ENCODE measurements at places on chromosomes 4 and X. TPM values are rescaled to one million over a fixed set of nuclear protein-coding genes. Genes with fewer than 3 reads are reported as not detected.
A peak's percentile ranks its signal among the peaks of the same experiment; 100 is the strongest.

Gene TCEAL1
- total RNA-seq = 4.0 TPM

Gene EIF2S3
- 228 TPM for total RNA-seq

DNA sequence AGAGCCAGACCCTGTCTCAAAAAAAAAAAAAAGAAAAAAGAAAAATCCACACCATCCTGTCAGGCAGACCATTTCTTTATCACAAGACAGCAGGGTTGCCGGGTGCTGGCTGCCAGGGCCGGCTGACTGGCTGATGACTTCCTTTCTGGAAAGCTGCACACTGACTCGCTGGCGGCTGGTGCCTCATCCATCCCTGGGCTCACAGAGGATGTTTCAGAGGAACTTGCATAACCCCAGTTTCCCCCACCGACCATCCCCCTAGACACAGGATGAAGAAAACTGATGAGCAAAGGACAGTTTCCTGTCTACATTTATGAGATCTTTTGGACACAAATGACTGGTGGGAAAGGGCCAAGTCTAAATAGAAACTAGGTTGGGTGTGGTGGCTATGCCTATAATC, 14.1 kb downstream of the HPSE start:
- no peaks in the 10 kb centered on the region for H3K4me1 ChIP-seq
- H3K27me3 ChIP-seq = no peaks in the 10 kb centered on the region
- no peak overlapping the region for H3K4me3 ChIP-seq
- DNase-seq = no peak

DNA sequence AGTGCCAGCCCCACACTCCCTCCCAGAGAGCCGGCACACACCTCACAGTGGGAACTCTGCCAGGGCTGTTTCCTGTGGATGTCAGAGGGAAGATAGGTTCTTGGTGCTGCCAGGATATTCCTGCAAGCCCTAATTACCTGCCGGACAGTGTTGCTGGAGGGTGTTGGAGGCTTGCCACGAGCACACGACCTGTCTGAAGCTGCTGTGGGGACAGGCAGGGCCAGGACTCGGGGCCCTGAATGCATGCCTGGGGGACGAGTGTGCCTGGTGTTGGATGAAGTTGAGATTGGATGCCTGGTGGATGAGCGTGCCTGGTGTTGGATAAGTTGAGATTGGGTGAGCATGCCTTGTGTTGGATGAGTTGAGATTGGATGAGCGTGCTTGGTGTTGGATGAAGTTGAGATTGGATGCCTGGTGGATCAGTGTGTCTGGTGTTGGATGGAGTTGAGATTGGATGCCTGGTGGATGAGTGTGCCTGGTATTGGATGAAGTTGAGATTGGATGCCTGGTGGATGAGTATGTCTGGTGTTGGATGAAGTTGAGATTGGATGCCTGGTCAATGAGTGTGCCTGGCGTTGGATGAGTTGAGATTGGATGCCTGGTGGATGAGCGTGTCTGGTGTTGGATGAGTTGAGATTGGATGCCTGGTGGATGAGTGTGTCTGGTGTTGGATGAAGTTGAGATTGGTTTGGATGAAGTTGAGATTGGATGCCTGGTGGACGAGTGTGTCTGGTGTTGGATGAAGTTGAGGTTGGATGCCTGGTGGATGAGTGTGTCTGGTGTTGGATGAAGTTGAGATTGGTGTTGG, 23.2 kb upstream of the UVSSA start:
- H3K27ac ChIP-seq = no peak overlapping the region
- peaks cover 44% of the 10 kb centered on the region for H3K36me3 ChIP-seq
- no peaks in the 10 kb centered on the region for H3K27me3 ChIP-seq
- no peak for DNase-seq

DNA sequence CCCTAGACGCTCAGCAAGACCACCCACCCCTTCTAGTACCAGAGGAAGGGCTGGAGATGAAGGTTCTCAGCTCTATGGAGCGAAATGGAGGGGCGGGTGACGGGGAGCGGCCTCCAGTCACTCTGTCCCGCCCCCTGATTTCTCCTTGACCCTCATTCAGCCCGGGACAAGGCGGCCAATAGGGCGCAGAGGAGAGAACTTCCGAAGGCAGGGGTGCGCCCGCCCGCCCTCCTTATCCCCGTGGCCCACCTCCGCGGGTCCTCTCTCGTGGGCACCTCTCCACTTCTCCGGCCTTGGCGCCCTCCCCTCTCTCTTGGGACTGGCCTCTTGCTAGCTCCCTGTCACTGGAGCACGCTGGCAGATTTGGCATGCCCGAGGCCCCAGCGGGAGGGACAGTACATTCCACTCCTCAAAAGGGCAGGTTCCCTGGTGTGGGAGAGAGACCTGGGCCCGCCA, 1.1 kb upstream of the SEPTIN6 start:
- no peaks in the 10 kb centered on the region for H3K36me3 ChIP-seq
- H3K4me1 ChIP-seq = peaks cover 12% of the 10 kb centered on the region
- DNase-seq = no peak

- H3K36me3 ChIP-seq = no peaks in the 10 kb centered on the region
- DNase-seq = no peak
- H3K4me3 ChIP-seq = no peak overlapping the region
- no peak overlapping the region for H3K27ac ChIP-seq
- no peaks in the 10 kb centered on the region for H3K4me1 ChIP-seq
Measured at GRCh38 chrX:123263270-123263669, 79.2 kb downstream of the GRIA3 start.

Gene CLDN22
- total RNA-seq = not detected

DNA sequence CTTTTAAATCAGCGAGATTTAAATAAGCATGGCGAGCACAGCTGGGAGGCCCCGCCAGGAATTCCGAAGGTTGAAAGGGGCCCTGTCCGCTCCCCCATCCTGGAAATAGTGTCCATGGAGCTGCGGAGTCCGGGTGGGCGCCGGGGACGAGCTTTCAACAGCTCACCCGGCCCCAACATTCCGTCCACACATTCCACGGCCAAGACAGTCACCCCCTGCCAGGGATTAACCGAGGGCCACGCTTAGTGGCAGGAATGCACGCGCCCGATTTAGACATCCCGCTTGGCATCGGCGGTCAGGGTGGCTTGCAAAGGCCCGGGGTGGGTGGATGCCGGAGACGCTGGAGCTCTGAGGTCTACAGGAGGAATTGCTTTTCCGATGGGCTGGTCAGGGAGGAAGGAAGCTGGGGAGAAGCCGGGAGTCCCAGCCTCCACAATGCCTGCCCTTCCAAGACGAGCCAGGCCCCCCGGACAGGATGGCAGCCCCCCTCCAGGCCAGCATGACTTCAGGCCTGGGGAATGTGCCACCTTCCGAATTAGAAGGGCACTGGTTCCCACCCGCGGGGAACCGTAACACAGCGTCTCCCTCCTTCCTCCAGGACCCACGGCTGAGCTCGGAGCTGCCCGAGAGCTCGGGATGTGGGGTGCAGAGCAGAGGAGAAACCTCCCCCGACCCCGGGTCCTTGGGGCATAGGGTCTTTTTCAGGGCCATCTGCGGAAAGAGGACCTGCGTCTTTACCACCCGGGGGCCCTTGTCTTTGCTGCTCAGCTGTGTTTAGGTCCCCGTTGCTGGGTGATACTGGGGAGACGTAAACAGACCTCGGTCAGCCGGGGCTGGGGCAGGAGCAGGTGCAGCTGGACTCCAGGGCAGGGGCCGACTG, 26.9 kb upstream of the PPP2R3B start:
- H3K36me3 ChIP-seq = no peaks in the 10 kb centered on the region
- no peak for DNase-seq
- H3K4me1 ChIP-seq = no peaks in the 10 kb centered on the region
- no peak overlapping the region for H3K4me3 ChIP-seq

DNA sequence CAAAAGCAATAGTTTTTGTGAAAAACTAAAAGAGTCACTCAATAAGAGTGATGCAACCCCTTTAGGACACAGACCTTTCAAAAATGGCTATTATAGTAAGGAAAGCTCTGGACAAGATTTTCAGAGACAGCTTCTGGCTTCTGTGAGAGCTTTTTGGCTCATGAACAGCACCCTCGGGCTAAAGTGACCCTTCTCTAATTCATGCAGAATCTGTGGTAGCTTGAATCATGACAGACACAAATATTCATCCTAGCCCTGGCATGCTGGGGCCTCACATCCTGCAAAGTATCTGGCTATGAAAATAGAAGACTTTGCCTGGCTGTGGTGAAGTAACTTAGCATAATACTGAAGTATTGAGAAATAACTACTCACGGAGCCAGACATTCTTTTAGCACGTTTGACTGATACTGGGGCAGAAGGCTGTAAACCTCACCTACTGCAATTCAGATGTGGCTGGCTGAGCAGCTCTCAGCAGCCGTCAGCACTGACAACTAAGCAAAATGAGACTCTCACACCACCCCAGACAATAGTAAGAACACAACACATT, 327.3 kb downstream of the MAPK10 start:
- no peak for DNase-seq
- no peaks in the 10 kb centered on the region for H3K36me3 ChIP-seq
- H3K27me3 ChIP-seq = no peaks in the 10 kb centered on the region

DNA sequence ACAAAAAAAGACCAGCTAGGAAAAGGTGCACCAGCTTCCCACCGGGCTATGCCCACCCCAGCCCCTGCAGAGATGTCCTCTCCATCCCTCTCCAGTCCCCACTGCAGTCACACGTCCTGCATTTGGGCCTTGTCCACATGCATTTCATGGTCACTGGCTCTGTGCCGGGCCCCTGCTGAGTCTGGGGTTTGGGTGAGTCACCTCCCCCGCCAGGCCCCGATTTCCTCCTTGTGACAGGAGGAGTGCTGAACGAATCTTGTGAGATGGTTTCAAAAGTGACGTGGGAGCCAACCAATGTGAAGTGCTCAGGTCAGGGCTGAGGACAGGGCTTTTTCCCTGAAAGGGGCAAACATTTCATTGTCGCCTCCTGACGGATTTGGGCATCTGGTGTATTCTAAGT, 7.1 kb downstream of the CPZ start:
- DNase-seq = peak; percentile 8
- no peak overlapping the region for H3K27ac ChIP-seq
- no peaks in the 10 kb centered on the region for H3K4me1 ChIP-seq
- no peak overlapping the region for H3K4me3 ChIP-seq

Gene RXFP1
- total RNA-seq = not detected

- DNase-seq = peak; percentile 72
- H3K27ac ChIP-seq = no peak overlapping the region
- H3K36me3 ChIP-seq = no peaks in the 10 kb centered on the region
- H3K27me3 ChIP-seq = peaks cover 7% of the 10 kb centered on the region
Measured at GRCh38 chr4:89598602-89599001, 238.4 kb downstream of the SNCA start.

DNA sequence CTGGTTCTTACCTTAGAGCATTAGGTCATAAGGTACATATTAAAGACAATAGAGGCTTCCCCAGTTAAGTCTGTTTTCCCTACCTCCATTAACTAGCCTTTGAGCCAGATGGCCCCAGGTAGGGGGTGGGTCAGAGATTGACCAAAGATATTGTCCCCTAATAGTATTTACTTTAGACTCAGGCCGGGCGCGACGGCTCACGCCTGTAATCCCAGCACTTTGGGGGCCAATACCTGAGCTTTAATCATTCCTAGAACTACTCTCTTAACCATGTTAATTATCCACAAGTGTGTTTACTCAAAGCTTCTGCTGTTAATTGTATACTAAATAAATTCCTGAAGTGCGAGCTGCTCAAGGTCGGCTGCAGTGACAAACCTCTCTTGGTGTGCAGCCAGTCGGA, 28.0 kb upstream of the AMBN start:
- no peaks in the 10 kb centered on the region for H3K4me1 ChIP-seq
- no peak overlapping the region for H3K27ac ChIP-seq
- H3K36me3 ChIP-seq = no peaks in the 10 kb centered on the region
- DNase-seq = no peak
- H3K4me3 ChIP-seq = no peak overlapping the region

Gene NDP
- total RNA-seq = not detected

Gene MSANTD1
- 2.0 TPM for total RNA-seq

Gene AMER1
- 3.1 TPM for total RNA-seq

Gene PPP2R2C
- not detected for total RNA-seq

GRCh38 chrX:11125060-11125459, 13.9 kb downstream of the HCCS start:
- no peaks in the 10 kb centered on the region for H3K4me1 ChIP-seq
- no peak overlapping the region for H3K27ac ChIP-seq
- peaks cover 28% of the 10 kb centered on the region for H3K36me3 ChIP-seq
- H3K27me3 ChIP-seq = no peaks in the 10 kb centered on the region
- no peak overlapping the region for H3K4me3 ChIP-seq

- no peaks in the 10 kb centered on the region for H3K36me3 ChIP-seq
- no peak overlapping the region for H3K27ac ChIP-seq
- H3K27me3 ChIP-seq = no peaks in the 10 kb centered on the region
- no peaks in the 10 kb centered on the region for H3K4me1 ChIP-seq
- no peak for DNase-seq
Measured at GRCh38 chr4:161320377-161320776, 843.4 kb downstream of the FSTL5 start.

DNA sequence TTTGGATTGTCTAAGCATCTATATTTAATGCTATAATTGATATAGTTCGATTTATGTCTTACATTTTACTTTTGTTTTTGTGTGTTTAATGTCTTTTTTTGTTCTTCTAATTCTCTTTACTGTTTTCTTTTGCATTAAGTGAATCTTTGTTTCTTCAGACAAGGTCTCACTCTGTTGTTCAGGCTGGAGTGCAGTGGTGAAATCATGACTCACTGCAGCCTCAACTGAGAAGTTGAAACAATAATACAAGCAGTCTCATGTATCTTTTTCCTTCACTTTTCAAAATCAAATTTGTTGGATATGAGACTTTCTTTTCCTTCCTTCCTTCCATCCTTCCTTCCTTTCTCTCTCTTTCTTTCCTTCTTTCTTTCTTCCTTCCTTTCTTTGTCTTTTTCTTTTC, 1401.6 kb downstream of the ADGRL3 start:
- no peaks in the 10 kb centered on the region for H3K36me3 ChIP-seq
- H3K4me1 ChIP-seq = no peaks in the 10 kb centered on the region
- no peak for DNase-seq
- no peak overlapping the region for H3K4me3 ChIP-seq

DNA sequence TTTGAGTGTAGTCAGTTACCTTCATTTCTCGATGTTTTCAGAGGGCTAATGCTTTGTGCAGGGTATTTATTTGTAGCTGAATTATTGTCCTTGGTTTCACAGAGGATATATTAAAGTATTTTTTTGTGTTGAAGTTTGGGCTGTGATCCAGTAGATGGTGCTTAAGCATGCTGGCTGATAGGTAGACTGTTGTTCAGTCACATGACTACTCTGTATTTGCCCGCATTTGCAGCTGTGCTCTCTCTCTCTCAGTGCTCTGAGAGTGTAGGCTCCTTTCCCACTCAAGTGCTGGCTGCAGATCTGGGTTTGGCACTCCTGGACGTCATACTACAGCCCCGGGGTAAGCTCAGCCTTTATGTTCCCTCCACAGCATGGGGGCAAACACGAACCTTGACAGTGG, 21.7 kb downstream of the RAB40AL start:
- H3K36me3 ChIP-seq = no peaks in the 10 kb centered on the region
- no peak overlapping the region for H3K27ac ChIP-seq
- DNase-seq = no peak
- no peaks in the 10 kb centered on the region for H3K4me1 ChIP-seq
- H3K27me3 ChIP-seq = no peaks in the 10 kb centered on the region
